ENCODE measurements at places on chromosomes 7 and 10.
A peak's percentile ranks its signal among the peaks of the same experiment; 100 is the strongest.

- no peak for DNase-seq
These were observed 47.9 kb downstream of the SP8 start for GRCh38 chr7:20738518-20739481.

GRCh38 chr7:64320547-64321513 is 7.1 kb downstream of the ZNF736 start:
- no peak for DNase-seq

DNA sequence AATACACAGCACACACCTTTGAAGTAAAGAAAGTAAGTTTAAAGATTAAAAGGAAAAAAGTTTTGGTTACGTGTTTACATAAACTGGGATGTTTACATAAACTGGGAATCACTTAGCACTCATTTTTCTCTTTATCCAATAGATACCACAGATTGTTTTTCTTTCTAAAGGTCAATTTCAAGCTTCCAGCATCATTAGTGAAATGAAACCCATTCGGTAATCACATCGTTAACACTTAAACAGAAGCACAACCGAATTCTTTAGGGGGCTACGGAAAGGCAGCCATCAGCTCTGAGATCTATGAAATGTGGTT is 1.1 kb downstream of the ODAD2 start:
- no peak for DNase-seq

DNA sequence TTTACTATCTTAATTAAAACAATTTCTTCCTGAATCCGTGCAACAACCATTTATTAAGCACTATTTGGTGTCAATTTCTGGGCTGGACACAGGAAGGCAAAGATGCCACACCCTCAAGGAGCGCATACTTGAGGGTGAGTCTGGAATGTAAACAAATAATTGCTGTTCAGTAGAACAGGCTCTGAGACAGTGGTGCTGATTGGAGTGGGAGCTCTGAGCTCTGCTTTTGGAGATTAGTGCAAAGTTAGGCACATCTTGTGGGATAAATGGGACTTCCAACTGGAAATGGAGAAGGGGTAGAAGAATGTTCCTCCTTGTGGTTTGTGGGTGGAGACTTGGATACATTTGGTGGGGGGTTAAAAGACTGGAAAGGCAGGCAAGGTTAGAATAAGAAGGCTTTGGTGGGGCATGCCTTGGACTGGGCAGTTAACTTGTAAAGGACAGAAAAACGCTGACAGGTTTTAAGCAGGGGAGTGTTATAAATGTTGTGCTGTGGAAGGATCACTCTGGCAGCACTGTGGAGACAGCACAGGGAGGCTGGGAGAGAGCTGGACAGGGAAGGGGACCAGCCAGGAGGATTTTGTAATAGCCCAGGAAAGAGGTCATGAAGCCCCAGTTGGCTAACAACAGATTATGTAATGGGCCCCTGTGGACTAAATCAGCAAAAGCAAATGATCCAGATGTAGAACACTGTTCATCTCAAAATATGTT is 80.7 kb downstream of the ZNF365 start:
- DNase-seq, result peak; percentile 55

GRCh38 chr7:41976411-41976810 is 260.6 kb downstream of the GLI3 start:
- DNase-seq, result no peak

GRCh38 chr7:142760071-142760642 is 10.6 kb upstream of the PRSS2 start:
- no peak for DNase-seq

DNA sequence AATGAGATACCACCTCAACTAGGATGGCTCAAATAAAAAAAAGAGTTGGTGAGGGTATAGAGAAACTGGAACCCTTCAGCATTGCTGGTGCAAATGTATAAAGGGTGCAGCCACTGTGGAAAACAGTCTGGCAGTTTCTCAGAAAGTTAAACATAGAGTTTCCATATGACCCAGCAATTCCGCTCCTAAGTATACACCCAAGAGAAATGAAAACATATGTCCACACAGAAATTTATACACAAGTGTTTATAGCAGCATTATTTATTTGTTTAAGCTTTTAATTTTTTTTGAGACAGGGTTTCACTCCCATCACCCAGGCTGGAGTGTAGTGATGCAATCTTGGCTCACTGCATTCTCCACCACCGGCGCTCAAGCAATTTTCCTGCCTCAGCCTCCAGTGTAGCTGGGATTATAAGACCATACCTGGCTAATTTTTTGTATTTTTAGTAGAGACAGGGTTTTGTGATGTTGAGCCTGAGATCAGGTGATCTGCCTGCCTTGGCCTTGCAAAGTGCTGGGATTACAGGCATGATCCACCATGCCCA is 118.2 kb upstream of the KIF5B start:
- DNase-seq, result no peak

- DNase-seq, result no peak
These were observed 97.7 kb upstream of the RET start for GRCh38 chr10:42979181-42979580.

GRCh38 chr10:6482737-6483357 is 97.2 kb downstream of the PRKCQ start:
- no peak for DNase-seq

DNA sequence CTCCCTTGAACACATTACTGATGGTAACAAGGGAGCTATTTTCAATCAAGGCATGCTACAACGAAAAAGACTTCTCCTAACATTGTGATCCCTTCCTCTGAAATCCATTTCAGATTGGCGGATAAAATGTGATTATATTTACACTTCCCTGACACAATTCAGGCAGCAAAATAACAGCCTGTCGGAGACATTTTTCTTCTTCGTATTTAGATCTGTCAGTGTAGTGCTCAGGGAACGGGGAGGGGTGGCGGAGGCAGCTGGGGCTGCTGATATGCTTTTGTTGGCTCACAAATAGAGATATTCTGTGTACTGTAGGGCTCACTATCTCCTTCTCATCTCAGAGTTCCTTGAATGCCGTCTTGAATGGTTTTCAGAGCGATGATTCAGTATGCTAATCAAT is 1261.7 kb upstream of the AUTS2 start:
- no peak for DNase-seq

DNA sequence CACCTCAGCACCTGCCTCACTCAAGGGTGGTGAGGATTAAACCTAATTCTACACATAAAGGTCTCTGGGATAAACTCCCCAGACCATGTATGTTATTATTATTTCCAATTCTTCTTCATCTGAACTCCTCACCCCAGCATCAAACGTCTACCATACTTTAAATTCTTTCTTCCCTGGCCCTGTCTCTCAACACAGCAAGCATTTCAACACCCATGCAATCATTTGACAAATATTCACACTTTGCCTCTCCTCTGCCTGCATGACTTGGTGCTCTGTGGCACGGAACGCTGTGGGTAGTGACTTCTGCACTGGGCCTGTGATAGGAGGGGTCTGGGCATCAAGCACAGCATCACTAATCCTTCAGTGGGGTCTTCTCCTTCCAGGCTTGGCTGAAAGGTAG is 490.8 kb downstream of the TNS3 start:
- DNase-seq, result no peak

- no peak for DNase-seq
These were observed 81.2 kb upstream of the PPIF start for GRCh38 chr10:79266084-79266483.

DNA sequence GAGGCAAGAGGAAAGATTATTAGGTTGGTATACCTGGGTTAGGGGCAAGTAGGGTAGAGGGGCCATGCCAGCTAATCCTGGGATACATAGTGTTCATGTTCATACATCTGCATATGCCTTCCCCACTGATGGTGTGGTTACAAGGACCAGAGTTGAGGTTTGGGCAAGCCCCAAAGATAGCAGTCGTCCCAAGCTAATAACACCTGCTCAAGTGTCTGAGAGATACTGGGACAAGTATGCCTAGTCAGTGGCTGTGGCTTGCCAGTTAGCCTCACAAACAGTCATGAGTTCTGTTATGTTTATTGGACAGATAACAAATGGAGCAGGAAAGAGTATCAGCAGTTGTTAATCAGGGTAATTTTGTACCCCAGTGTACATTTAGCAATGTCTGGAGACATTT is 139.6 kb downstream of the ADAM22 start:
- DNase-seq, result no peak

GRCh38 chr7:4725014-4725849 is 43.1 kb downstream of the FOXK1 start:
- DNase-seq, result no peak

GRCh38 chr10:59844436-59844835 is 61.9 kb downstream of the CCDC6 start:
- no peak for DNase-seq

DNA sequence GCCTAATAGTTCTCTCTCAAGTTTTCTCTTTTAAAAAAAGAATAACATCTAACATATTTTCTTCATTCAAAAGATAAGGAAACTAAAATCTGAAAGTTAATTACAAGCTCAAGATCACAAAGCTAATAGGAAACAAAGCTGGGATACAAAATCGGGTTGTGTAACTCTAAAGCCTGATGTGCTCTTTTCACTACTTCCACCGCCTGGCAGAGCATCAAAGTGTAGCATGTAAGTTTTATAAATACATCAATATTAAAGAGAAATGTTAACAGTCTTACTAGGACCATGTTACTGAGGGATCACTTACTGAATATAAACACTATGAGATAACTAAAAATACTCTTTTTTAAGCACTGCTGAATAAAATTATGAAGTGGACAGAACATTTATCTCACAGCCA is 97.2 kb downstream of the KMT2C start:
- no peak for DNase-seq

GRCh38 chr10:97774811-97775294 is 3.1 kb upstream of the SFRP5 start:
- no peak for DNase-seq

DNA sequence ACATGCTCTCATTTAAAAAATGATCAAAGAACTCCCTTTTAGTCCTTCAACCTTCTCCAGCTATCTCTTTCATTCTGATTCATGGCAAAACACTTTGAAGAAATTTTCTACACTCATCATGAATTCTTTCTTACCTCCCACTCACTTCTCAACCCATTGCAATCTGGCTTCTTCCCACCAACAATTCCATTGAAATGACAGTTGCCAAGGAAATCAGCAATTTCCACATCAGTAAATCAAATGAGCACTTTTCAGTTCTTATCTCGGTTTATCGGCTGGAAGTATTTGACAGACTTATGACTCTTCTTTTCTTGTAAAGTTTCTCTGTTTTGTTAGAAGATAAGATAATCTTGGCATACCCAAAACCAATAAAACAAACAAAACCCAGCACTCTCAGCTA is 99.1 kb upstream of the CACNA2D1 start:
- peak; percentile 77 for DNase-seq
